RPMI8226 (cell line): ENCODE measurements at places on chromosomes 3 and 15.

- no peak for DNase-seq
Measured at GRCh38 chr3:79258479-79258878, 509.3 kb downstream of the ROBO1 start.

- DNase-seq = peak; percentile 25
Measured at GRCh38 chr3:42501321-42501680, 1.1 kb upstream of the VIPR1 start.

DNA sequence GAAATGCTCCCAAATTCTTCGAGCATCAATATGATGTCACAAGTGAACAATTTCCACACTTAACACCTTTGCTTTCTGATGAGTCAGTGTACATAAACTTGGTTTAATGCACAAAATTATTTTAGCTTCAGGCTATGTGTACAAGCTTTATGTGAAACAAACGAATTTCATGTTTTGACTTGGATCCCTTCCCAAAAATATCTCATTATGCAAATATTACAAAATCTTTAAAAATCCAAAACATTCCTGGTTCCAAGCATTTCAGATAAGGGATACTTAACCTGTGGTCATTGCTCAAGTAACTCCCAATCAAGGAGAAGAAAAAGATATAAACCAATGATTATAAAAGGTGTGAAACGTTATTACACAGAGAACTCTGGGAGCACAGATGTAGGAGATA is 25.2 kb downstream of the RAB5A start:
- DNase-seq = no peak

DNA sequence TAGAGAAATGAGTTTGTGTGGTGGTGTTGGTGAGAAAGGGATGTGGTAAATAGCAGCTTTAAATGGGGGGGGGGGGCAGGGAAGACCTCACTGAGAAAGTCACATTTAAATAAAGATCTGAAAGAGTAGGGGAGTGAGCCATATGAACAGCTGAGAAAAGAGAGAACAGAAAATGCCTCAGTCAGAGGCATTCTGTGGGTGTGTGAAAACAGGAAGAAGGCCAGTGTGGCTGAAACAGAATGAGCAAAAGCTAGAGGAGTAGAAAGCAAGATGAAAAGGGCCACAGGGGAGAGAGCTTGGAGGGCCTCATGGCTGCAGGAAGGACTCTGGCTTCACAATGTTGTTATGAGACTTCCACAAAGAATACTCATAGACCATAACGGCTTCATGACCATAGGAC is 783.3 kb downstream of the ZPLD1 start:
- peak; percentile 55 for DNase-seq

- DNase-seq = peak; percentile 10
Measured at GRCh38 chr3:34882764-34883163, 756.6 kb upstream of the ARPP21 start.

GRCh38 chr3:123511726-123512125 is 62.8 kb upstream of the ADCY5 start:
- no peak for DNase-seq
